ENCODE measurements at places on chromosomes 3 and 15.

DNA sequence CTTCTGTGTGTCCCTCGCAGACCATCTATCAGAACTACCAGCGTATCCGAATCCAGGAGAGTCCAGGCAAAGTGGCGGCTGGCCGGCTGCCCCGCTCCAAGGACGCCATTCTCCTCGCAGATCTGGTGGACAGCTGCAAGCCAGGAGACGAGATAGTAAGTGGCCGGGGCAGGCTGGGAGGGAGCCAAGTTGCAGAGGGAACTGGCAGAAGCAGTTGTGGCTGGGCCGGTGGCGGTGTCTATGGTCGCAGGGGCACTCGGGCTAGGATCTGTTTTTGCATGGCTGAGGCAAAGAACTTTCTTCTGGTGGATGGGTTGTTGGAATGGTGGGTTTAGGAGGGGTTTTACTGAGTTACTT is 10.1 kb downstream of the MCM2 start:
- DNase-seq: no peak

GRCh38 chr3:125367403-125368230 is 7.5 kb downstream of the ZNF148 start:
- no peak for DNase-seq

DNA sequence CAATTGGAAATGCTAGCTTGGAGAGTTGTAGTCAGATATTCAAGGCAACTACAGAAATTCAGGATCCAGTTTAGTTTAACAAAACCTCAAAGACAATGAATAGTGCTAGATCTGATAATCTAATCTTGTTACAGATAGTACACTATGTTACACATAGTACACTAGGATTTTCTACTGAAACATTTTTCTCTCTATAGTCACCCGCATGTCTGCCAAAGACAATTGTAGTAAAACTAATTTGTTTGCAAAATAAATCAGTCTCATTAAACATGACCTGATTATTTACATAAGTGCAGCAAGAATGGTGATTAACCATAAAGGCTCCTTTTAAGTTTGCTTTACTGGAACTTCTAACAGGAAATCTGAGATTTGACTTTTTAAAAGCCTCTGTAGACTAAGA is 52.0 kb downstream of the ILDR1 start:
- DNase-seq: no peak

- no peak for DNase-seq
Observed at GRCh38 chr3:120516136-120516535, 65.3 kb upstream of the FSTL1 start.
